IPS DF 19.7 (cell line): ENCODE measurements at places on chromosomes 11 and 22.

DNA sequence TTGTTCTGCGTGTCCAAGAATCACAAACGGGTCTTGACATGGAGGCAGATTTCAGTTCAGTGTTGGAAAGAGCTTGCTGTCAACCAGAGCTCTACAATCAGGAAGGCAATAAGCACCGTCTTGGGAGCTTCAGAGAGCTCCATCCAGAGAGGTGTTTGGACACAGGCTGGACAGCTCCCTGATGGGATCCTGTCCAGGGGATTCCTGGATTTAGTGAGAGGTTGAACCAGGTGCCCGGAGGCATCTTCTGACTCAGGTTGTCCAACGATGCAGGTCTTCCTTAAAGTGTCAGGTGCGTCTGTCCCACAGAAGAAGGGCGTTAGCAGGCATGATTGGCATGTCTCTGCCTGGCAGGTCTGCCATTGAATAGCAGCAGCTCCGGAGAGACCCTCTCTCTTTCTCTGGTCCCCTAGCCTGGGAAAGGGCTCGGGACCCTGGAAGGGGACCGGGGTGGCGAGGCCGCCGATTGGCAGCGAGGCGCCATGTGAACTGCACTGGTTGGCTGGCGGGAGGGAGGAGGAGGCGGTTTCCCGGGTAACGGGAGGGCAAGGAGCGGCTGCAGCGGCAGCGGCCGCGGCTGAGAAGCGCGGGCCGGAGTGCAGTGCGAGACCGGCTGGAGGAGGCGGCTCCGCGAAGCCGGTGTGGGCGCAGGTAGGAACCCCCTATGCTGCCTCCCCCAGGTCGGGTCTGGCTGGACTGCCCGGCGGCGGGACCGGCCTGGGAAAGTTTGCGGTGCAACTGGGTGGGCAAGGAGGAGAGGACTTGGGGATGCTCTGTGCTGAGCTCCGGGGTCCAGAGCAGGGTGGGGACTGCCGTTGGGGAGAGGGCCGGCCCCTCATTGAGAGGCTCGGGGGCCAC is 104.1 kb upstream of the E2F8 start:
- DNase-seq: no peak

DNA sequence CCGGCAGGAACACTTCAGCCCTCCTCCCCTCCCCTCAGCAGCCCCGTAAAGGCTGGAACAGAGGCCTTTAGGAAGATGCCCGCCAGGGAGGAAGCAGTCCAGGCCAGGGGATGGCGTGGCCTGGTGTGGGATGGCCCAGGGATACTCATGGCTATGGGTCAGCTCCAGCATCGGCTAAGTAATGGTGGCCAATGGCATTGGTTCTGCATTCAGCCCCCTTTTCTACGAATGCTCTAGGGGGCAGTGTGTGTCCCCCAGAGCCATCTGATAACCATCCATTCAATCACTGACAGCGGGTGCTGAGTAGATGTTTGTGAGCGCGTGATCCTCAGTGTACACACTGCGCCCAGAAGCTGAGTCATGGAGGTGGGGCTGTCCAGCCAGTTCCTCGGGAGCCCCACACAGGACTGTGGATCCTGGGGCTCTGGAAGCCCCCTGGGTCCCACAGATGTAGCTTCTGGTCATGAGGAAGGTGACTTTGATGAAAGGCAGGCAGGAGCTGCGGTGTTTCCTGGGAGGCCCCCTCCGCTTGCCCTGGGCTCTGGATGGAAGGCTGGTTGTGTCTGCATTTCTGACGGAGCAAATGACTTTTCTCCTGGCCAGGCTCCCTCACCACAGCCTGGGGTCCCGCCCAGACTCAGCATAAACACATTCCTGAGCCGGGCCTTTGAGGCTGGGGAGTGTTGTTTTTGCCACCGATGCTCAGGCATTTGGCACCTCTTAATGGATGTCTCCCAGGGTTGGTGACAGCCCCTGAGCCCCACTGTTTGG is 46.5 kb downstream of the FBLN1 start:
- DNase-seq: no peak

- no peak for DNase-seq
Measured at GRCh38 chr11:118142809-118143208, 9.8 kb downstream of the SCN4B start.

DNA sequence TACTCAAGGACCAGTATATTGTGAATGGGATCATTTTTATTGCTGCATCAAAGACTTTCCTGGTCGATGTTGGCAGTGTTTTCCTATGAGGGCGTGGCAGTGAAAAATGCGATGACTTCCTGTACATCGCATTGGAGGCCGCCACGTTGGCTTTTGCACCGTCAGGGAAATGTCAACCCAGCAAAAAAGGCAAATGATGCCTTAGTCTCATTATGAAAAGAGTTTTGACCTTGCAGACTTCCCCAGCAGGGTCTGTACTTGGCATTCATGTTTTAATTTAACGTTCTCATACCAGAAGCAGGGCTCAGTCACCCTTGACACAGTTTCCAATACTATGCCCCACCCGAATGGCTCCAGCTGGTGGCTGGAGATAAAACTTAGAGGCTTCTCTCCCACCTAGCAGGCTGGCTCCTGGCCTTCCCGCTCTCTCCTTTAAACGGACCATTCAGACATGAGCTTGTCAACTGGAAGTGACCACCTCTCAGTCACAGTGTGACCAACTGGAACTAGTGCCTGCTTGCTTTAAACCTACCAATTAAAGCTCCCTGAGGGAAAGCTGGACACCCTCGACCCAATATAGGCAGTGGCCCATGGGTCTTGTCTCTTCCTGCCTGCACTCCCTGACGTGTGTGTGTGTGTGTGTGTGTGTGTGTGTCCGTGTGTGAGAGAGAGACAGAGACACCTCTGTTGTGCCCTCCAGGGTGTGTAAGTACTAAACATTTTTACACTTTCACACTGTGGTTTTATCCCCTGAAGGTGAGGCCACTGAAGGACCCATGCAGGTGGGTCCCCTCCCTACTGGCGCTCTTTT is 8.7 kb upstream of the GDPD5 start:
- DNase-seq: no peak

- DNase-seq: no peak
Measured at GRCh38 chr22:35960854-35961253, 67.8 kb downstream of the RBFOX2 start.

- no peak for DNase-seq
Measured at GRCh38 chr11:72736452-72737069, 15.6 kb downstream of the ARAP1 start.

- DNase-seq: no peak
Measured at GRCh38 chr11:121151207-121151688, 50.2 kb downstream of the TECTA start.

DNA sequence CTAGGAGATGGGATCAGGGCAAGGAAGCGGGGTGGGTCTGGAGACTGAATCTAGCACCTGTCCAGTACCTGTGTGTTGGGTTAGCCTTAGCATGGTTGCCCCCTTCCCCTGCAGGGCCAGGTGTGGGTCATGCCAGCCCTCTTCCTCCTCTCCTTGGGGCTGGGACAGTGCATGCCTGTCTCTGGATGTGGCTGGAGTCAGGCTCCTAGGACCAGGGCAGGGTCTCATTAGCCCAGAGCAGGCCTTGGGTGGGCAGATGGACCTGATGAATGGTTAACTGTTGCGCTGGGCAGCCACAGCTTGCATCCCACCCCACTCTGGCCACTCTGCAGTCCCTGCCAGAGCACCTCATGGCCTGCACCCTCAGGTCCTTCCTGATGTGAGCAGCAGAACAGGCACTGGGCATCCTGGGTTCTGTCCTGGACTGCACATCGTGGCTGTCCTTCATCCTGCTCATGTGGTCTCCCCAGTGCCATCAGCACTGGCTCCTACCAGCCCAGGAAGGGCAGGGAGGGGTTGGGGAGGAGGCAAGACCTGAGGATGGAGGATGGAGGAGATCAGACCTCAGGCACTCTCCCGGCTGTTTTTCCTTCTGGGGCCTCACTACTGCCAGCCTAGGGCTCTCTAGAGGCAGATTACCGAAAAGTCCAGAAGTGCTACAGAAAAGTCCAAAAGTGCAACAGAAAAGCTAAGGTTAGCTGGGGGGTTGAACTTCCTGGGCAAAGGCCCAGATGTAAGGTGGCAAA is 12.8 kb upstream of the CHRM1 start:
- no peak for DNase-seq

DNA sequence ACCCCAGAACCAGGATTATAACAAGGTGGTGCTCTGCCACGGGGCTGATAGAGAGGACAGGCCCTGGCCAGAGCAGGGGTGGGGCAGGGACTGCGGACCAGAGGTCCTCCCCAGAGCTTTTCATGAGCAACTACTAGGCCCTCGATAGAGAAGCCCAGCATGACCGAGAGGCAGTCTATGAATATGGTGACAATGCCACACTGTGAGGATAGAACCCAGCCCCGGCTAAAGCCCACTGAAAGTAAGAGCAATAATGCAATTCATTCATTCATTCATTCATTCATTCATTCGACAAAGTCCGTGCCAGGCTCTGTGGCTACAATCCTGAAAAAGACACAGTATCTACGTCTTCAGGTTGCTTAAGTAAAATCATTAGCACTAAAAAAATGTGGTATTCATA is 35.6 kb upstream of the CD5 start:
- DNase-seq: no peak

DNA sequence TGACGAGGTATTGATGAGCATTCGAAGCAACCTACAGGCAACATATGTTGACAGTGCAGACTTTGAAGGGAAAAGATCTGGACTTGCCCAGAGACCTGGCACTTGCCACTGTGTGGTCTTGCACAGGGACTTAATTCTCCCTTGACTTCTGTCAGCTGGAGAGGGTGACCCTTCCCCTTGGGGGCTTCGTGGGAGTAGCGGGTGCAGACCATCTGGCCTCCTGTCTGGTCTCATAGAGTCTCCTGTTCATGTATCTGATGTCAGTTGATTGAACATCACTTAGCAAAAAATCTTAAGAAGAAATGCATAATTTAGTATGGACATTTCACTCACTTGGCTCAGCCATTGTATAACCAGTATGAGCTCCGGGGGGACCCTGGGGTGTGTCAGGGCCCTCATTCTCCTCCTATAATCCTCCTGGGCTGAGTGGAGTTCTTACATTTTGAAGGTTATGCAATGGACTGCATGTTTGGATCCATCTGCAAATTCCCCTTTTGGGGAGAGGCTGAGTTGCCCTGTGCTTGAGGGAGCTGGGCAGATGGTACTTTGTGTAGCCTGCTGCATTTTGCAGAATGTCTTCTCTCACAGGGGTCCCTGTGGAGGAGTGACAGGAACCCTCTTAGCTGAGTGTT is 13.0 kb downstream of the BCR start:
- no peak for DNase-seq
